ENCODE measurements at places on chromosomes 4 and X.

- no peak for DNase-seq
Observed at GRCh38 chr4:10762561-10762960, 78.0 kb upstream of the CLNK start.

- no peak for DNase-seq
Observed at GRCh38 chr4:159828687-159829086, 725.8 kb downstream of the RAPGEF2 start.

DNA sequence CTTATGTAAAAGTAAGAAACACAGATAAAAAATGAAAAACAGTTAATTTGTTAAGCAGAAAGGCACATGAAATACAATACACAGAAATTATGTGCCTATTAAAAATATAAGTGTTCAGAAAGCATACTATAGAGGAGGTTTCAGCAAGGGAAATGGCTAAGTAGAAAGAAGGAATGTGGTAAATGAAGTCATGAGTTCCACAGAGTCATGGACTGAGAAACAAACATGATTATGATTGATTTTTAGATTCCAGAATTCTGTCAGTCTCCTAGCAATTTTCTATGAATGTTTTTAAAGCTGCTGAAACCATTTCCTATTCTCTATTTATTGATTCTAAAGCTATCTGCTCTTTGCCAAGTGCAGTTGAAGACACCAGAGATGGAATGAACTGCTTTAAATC lies 1398.4 kb downstream of the ARAP2 start:
- DNase-seq = no peak

- no peak for DNase-seq
Observed at GRCh38 chrX:20378233-20378920, 111.7 kb upstream of the RPS6KA3 start.

DNA sequence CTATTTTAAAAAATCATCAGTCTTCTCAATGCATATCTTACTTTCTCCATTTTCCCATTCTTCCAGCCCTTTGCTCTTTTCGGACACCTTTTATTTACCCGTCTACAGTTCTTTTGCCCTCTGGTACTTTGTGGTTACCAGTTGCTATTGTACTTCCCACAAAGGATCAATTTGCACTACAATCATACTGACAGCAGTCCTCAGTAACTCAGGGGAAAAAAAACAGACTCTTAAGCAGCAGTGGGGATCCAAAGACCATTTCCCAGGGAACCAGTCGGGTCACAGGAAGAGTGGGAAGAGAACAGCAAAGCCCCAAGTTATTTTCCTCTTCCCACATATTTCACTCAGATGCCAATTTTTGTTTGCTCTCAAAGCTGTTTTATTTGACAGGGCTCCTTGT lies 23.1 kb downstream of the DMD start:
- no peak for DNase-seq

GRCh38 chr4:17687237-17687857 lies 72.9 kb downstream of the MED28 start:
- DNase-seq = no peak

DNA sequence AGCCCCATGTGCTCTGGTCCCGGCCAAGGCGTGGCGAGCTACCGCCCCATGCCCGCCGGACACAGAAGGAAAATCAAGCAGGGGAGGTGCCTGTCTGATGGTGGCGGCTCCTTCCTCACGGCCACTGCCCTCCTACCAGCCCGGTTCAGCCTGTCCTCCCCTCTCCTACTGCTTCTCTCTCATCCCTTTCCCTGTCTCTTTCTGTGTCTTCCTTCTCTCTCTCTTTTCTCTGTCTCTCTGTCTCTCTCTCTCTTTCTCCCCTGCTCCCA lies 279.1 kb downstream of the ASMT start:
- no peak for DNase-seq

DNA sequence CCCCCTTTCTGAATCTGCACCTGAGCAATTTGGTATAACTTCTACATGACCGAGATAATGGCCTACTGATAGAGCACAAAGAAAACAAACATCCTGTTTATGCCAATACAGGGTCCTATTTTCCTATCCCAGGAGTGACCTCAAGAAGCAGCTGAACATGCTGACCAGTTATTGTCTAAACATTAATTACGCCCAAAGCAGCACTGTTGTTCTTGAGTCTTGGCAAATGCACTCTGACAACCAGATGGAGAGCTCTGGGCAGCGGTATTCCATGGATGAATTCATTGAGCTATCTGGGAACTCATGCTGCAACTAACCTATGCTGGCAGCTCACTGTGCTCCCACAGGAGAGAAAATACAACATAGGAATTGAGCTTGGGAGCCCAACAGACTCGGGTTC lies 52.6 kb downstream of the PCYT1B start:
- no peak for DNase-seq

GRCh38 chrX:134542485-134542884 lies 82.5 kb downstream of the HPRT1 start:
- DNase-seq = no peak

DNA sequence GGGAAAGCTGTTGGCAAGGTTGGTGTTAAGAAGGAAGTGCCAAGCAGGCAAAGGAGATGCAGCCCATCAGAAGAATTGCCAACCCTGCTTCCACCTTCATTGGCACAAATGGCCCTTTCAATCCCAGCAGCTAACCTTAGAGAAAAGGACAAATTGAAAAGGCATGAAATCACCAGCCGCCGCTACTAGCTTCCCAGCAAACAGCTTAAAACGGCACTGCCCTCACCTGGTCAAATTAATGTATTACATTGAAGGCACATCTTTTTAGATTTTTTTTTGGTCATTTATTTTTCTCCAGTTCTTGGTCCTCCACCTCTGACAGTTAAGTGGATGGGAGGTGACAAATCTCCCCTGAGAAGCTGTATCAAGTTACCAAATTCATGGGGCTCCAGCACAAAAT lies 51.0 kb upstream of the NHSL2 start:
- peak; percentile 12 for DNase-seq

GRCh38 chr4:77950203-77950602 lies 87.6 kb downstream of the MRPL1 start:
- DNase-seq = no peak

GRCh38 chr4:187166886-187167512 lies 443.3 kb upstream of the FAT1 start:
- no peak for DNase-seq

DNA sequence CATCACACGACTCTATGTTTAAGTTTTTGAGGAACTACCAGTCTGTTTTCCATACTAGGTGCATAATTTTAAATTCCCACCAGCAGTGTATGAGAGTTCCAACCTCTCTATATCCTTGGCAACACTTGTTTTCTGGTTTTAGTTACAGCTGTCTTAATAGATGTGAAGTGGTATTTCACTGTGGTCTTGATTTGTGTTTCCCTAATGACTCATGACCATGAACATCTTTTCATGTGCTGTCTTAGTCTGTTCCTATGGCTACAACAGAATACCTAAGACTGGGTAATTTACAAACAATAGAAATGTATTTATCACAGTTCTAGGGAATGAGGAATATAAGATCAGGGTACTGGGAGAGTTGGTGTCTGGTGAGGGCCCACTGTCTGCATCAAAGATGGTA lies 51.5 kb upstream of the GPR78 start:
- DNase-seq = no peak

DNA sequence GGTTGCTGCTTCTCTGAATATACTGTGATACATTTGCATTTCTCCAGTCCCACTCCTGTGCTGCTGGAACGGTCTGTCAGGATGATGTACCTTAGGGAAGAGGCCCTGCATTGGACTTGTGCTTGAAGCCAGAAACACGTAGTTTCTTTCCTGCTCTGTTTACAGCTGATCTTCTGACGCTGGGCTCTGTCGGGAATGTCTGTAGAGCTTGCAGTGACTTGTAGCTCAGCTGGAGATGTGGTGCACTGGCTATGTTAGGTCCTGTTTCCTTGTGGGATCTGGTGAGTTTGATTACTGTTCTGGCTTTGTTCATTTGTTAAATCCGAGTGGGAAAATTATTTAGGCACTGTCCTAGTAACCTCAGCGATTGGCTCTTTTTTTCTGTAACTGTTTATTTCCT lies 137.2 kb upstream of the WDR1 start:
- no peak for DNase-seq

GRCh38 chr4:105807496-105807895 lies 87.8 kb upstream of the NPNT start:
- no peak for DNase-seq

- no peak for DNase-seq
Observed at GRCh38 chr4:55547918-55548317, 1.2 kb upstream of the CLOCK start.

- peak; percentile 34 for DNase-seq
Observed at GRCh38 chr4:52643785-52644244, 15.3 kb downstream of the USP46 start.

DNA sequence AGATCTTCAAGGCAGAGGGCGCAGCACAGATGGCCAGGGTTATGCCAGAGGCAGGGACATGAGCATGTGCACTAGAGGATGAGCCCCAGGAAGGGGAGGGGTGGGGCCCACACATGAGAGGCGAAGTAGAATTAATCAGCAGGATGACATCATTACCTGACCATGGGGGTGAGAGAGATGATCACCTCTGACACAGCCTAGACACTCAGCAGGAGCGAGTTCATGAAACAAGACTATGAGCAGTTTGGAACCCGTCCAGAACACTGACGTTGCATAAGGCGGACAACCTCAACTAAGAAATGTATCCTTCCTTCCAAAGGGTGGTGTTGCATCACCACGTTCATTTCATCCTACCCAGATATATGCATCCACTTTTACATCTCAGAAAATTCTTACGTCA lies 446.7 kb upstream of the TENM3 start:
- no peak for DNase-seq

- no peak for DNase-seq
Observed at GRCh38 chr4:138963412-138963811, 52.2 kb upstream of the NOCT start.

DNA sequence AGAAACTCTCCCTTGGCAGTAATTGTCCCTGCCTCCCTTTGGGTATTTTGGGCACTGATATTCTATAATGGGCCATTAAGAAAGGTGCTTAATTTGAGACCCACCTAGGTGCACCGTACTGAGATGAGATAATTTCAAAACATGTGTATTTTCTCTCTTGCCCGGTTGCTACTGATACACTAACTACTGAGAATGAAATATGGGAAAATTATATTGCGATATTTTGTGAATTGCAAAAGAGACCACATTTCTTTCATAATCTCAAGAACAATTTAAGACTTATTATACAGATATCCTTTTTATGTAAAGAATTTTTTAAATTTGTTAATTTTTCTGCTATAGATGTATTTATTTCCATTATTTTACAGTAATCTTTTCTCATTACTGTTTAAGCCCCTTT lies 284.9 kb downstream of the ADGRL3 start:
- DNase-seq = no peak

GRCh38 chrX:20665481-20665880 lies 398.8 kb upstream of the RPS6KA3 start:
- DNase-seq = no peak

DNA sequence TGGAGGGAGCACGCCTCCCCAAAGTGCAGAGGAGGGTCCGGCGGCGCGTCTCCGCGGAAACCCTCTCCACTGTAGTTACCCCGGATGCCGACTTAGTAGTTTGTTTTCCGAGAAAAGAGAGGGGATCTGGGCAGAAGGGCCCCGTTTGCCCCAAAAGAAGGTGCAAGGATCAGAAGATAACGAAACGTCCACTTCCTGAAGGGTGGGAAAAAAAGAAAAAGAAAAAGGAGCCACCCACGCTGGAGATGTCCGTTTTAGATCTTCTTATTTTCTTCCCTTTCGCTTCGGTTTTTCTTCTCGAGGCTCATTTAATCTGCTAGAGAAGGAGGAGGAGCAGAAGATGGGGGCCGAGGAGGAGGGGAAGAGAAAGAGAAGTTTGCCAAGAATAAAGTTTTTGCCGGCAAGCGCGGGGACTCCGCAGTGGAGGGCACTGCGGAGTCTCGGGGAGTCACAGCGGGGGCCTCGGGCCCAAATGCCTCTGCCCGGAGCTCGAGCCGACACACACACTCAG lies 517 bp downstream of the LEF1 start:
- no peak for DNase-seq

GRCh38 chrX:119654112-119654531 lies 38.8 kb downstream of the SEPTIN6 start:
- DNase-seq = no peak

GRCh38 chrX:77342004-77342403 lies 105.2 kb upstream of the FGF16 start:
- DNase-seq = no peak

DNA sequence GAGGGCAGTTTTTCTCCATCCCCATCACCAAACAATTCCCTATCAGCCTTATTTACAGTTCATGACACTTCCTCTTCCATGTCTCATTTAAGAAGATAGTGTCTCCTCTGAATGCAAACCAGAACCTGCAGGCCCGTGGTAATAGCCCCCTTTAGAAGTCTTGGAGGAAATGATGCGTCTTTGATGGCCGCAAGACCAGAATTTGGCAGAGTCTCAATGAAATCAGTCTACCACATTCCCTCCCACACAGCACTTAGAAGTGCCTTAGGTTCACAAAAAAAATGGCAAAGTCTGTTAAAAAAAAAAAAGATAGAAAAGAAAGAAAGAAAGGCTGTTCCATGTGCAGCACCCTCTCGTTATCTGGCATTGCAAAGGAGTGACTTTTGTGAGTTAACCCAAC lies 2.1 kb upstream of the KDR start:
- no peak for DNase-seq

- DNase-seq = no peak
Observed at GRCh38 chr4:15054541-15054940, 52.3 kb downstream of the CPEB2 start.

DNA sequence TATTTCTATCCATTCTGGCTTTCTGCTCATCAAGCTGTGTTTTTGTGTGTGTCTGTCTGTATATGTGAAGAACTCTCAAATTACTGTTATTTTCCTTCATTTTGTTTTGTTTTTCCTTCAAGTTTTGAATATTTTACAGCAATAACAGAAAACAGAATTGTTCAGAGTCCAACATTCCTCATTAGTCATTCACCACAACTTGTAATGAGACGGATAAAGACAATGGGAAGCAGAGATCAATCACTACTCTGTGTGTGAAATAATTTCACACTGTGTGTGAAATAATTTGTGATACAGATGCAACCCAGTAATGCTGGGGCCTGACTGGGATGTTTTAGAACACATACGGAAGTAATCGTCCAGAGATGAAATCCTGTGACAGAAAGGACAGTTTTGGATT lies 55.2 kb downstream of the HPGD start:
- no peak for DNase-seq

DNA sequence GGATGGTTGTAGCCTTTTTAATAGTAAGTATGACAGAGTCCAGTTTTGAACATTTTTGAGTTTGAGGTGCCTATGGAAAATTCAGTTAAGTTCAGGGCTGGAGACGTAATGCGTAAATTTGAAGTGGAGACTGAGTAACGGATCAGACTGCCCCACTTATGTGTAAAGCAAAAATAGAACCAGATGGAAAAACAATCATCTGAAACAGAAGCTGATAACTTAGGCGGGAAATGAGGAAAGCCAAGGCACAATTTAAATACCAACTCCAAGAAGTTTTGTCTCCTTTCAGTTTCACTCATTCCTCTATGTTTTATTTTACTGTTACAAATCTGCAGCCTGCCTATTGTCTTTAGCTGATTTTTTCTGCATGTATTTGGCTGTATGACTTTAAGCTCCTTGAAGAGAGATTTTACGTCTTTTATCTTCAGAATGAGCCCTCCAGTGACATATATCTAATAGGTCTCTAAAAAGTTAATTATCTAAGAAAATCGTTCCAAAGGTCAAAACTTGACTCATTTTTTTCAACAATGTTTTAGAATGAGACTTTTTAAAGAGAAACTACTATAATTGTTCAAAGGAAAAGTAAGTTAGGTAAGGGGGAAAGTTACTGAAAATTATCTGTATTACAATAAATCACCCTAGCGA lies 1.1 kb downstream of the SGCB start:
- DNase-seq = no peak

Data from HepG2 (cell line).